ENCODE measurements at places on chromosomes 12 and 14.

GRCh38 chr12:50257236-50258166 lies 25.8 kb downstream of the LIMA1 start:
- peak; percentile 61 for DNase-seq

- DNase-seq, result no peak
These were observed 172.5 kb upstream of the ARID2 start for GRCh38 chr12:45557016-45557415.

GRCh38 chr12:25558586-25558985 lies 5.5 kb upstream of the LMNTD1 start:
- DNase-seq, result no peak

- no peak for DNase-seq
These were observed 60.8 kb upstream of the HSPB8 start for GRCh38 chr12:119117936-119118335.

DNA sequence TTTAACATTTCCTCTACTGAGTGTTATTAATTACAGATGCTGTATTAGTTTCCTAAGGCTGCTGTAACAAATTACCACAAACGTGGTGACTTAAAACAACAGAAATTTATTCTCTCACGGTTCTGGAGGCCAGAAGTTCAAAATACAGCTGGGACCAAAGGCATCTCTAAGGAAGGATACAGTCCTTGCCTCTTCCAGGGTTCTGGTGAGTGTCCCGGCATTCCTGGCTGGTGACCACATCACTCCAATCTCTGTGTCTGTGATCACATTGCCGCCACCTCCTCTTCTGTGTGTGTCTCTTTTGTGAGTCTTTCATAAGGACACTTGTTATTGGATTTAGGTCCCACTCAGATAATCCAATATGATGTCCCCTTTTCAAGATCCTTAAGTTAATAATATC lies 85.1 kb upstream of the CCDC198 start:
- DNase-seq, result no peak

DNA sequence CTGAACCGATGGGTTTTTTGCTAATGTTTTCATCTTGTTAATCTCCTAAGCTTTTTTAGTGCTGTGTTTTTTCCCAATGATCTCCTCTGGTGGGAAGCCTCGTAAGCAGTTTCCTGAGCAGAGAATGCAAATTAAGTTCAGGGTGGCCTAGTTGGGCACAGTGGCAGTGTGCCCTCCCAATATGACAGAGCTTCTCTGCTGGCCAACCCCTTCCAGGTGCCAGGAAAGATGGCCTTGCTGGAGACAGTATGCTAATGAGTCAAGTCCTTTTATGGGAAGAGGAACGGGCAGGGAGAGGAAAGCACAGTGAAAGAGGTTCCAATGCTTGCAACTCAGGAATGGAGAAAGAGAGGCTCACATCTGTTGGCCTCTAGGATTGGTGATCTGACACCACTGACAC lies 115.8 kb downstream of the GCH1 start:
- DNase-seq, result no peak

DNA sequence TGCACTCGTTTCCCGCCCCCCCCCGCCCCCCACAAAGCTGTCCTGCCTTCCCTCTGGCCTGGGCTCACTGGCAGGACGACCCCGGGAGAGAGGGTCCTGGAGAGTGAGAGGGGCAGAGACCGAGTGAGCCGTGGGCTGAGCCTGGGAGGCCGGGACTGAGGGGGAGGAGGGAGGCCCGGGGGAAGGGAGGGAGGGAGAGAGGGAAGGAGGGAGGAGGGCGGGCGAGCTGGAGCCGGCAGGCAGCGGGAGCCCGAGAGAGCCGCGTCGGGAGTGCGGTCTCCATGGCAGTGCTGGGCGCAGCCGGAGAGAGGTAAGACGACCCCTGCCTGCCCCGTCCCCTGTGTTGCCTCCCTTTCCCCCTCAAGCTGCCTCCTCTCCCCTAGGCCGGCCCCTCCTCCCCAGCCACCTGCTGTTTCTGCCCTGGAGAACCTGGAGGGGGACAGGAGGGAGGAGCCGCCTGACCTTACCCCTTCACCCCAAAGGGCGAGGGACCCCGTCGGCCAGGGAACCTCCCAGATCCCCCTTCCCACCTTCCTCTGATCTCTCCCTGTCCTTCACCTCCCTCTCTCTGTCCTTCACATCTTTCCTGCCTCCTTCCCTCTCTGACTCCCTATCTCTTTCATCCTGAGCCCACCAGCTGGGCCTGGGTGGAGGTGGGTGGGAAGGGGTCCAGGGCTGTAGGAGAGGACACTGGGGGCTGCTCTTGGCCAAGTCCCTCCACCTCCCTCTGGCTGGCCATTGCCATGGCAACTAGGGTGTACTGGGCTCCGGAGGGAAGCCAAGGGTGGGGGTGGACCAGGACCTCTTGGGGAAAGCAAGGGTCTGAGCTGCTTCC lies at the start of gene GPR162:
Gene GPR162 (plus strand): TSS at position 231 of the 835 bp plus-strand sequence. CDS start 2,078 bp downstream, outside the sequence.
- DNase-seq, result peak; percentile 48

GRCh38 chr14:58899317-58899713 lies 261.6 kb downstream of the DACT1 start:
- DNase-seq, result peak; percentile 87

GRCh38 chr12:124750787-124751471 lies 112.7 kb downstream of the SCARB1 start:
- DNase-seq, result no peak

GRCh38 chr14:59213368-59214315 lies 25.2 kb downstream of the DAAM1 start:
- no peak for DNase-seq

GRCh38 chr12:119179335-119180021 lies 747 bp downstream of the HSPB8 start:
- peak; percentile 68 for DNase-seq

GRCh38 chr12:14986449-14986848 lies 13.6 kb downstream of the PDE6H start:
- DNase-seq, result no peak

- no peak for DNase-seq
These were observed 2.4 kb upstream of the SSTR1 start for GRCh38 chr14:38205119-38205813.

DNA sequence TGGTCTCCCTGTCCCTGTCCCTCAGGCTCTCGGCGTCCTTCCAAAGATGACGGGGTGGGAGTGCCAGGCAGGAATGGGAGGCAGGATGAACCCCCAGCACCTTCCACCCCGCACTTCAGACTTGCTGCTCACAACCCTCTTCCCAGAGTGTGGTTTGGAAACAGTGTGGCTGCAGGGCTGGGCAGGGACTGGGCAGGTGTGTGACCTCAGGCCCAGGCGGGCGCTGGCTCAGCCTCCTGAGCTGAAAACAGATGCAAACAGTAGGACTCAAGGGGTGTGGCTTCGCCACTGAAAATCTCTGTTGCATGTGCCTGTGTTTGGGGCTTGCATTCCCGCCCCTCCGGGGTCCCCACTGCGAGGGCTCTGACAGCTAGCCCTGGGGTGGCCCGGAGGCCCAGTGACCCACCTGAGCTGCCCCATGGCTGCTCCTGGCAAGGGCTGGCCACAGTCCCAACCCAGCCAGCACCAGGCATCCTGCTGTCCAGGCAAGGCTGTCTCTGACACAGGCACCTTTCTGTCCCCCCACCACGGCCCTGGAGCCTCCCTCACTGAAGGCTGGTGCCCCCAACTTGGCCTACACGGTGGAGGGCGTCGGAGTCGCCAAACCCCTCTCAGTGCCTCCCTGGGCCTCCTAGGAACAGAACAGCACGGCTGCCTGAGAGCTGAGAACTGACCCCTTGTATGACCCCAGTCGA lies 46.1 kb downstream of the BEGAIN start:
- no peak for DNase-seq

DNA sequence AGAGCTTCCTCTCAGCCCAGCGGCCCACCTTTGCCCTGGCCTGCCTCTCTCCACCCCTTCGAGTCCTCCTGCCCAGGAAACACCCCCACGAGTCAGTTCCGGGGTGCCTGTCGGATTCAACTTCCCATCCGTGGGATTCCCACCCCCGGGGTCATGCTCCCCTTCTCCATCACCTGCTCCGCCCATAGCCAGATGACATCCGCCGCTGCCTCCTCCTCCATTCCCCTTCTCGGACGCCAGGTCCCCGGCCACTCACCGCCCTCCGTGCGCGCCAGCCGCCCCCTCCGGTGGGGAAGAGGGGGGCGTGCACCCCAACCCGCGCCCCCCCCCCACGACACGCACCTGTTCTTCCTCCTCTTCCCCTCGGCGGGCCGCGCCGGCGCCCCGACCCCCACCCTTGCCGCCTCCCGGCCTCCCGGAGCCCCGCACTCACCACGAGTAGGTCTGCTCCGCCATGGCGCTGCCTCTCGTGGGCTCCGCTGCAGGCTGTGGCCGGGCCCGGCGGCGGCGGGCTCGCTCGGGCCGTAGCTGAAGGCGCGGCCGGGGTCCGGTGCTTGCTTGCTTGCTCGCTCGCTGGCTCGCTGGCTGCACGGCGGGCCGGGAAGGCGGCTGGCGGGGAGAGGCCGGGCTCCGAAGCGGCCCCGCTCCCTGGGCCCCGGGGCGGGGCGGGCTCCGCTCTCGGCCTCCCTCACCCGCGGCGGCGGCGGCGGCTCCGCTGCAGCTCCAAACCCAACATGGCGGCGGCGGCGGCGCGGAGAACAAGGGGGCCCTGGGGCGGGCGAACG lies 554 bp downstream of the SPPL3 start:
- peak; percentile 7 for DNase-seq

DNA sequence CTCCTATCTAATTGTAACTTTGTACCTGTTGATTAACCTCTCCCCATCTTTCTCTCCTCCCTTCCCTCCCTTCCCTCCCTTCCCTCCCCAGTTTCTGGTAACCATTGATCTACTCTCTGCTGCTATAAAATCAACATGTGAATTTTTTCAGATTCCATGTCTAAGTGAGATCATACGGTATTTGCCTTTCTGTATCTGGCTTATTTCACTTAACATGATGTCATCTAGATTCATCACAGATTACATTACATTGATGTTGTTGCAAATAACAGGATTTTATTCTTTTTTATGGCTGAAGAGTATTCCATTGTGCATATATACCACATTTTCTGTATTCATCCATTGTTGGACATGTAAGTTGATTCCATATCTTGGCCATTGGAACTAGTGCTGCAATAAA lies 68.0 kb upstream of the FBXO33 start:
- no peak for DNase-seq

DNA sequence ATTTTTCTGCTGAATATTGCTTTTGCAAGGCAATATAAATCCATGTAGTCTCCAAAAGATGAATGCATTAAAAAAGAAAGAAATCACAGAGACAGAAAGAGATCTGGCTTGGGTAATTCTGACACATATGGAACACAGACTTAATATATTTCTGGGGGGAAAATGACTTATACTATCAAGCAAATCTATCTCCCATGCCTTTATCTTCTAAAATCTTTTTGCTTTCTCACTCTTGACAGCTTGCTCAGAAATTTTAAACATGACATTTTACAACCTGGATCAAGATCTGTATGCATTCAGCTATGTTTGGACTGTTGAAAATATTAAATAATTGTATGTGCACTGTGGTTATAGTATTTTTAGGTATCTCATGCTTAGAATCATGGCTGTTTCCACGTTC lies 73.0 kb downstream of the KITLG start:
- no peak for DNase-seq

DNA sequence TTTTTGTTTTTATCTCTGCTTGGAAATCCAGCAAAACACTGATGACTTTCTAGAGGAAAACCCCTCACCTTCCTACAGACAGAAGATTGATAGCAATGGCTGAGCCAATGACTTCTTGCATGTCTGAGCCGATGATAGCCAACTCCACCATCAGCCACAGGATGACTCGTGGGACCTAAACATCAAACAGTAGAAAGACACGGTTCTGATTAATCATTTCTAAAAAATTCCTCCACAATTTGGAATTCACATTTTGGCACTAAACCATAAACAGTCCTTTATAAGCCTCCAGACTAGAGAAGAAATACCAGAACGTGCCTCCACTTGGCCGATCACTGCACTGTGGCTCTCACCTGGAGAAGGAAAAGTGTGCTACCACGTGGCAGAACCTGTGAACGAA lies 25.9 kb downstream of the SLC11A2 start:
- DNase-seq, result peak; percentile 73

- DNase-seq, result peak; percentile 69
These were observed 60.1 kb downstream of the R3HDM2 start for GRCh38 chr12:57370696-57371095.

GRCh38 chr12:47231456-47231855 lies 151.7 kb upstream of the AMIGO2 start:
- no peak for DNase-seq

DNA sequence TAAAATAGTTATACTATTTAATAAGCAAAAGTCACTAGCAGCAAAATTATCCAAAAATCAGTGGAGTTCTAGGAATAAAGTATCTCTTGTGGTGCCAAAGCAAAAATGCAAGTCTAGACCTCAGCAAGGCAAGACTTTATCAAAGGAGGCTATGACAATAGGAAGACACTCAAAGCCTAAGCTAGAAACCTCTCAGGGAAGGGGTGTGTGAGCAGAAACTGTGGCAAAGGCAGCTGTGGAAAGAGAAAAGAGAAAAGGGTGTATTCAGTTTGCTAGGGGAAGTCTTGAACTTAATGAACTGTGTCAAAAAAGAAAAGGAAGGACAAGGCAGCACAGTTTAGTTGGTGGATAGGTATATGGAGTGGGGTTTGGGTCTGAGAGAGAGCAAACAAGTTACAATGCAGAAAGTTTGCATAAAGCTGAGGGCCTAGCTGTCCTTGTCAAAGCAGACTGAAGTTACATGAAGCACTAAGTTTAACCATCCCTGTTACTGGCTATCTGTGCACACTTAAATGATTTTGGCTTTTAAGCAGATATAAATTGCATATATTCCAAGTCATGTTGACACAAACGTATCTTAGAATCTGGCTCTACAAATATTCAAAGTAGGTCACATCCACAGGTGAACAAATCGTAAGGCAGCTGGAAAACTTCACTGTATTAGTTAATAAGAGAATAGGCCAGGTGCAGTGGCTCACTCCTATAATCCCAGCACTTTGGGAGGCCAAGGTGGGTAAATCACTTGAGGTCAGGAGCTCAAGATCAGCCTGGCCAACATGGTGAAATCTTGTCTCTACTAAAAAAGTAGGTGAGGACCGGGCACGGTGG lies 31.0 kb upstream of the AMN1 start:
- DNase-seq, result no peak

DNA sequence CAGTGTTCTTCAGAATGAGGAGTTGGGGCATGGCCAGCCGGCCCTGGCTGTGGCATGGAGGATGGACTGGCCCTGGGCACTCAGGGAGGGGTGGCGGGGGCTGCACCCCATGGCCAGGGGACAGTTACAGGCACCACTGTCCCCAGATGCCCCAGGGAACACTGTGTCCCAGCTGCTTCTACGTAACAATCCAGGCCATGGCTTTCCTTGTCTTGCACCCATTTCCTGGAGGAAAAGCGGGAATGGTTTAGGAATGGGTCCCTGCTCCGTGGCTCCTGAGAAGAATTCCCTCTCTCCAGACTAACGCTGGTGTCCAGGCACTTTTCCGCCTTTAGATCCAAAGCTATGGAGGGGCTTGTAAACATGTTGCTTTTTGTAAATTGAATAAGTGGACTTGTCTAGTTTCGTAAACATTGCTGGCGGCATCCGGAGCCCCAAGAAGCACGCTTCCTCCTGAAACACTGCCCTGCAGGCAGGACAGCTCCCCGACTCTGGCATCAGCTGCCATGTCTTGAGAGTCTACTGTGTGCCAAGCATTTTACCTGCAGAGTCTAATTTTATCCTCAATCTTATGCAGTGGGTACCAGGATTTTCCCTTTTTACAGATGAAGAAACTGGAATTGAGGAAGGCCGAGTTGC lies 238.3 kb downstream of the SLC41A2 start:
- DNase-seq, result no peak

Measured in fibroblast of the aortic adventitia (primary cell).